ENCODE measurements at places on chromosomes 1 and 21. TPM values are rescaled to one million over a fixed set of nuclear protein-coding genes. Genes with fewer than 3 reads are reported as not detected.

- no peak for DNase-seq
- H3K27me3 ChIP-seq: no peaks in the 10 kb centered on the region
- no peak overlapping the region for H3K4me3 ChIP-seq
- H3K4me1 ChIP-seq: no peaks in the 10 kb centered on the region
- no peaks in the 10 kb centered on the region for H3K36me3 ChIP-seq
- peak overlapping the region; percentile 64 for H3K27ac ChIP-seq
Observed at GRCh38 chr1:64421377-64421776, 48.6 kb upstream of the CACHD1 start.

MPZ gene
- 0.37 TPM for total RNA-seq

DNA sequence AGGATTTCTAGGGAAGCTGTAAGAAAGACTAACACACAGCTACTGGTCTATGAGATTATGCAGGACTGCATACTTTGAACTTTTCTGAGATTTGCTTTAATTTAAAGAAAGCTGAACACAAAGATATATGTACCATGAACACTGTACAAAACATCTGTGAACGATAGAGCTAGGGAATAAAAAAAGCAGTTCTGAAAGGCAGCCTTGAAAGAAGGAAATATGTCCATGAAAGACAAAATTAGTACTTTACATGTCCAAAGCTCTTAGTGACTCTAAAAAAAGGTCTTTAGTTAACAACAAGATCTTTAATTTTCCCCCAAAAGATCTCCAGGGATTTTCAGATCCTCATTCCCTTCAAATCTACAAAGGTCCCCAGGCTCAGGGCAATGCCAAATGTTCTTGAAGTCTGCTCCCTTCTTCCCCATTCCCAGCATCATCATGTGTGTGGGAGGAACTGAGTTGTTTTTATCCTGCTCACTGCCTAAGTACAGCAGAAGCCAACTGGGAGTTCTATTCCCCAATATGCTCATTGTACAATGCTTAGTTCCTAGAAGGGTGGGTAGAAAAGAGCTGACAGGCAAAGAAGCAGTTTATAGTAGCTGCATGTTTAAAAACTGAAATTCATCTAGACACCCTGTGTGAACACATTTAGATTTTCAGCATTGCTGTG, 60.1 kb upstream of the PTCH2 start:
- H3K4me1 ChIP-seq: no peaks in the 10 kb centered on the region
- no peak overlapping the region for H3K27ac ChIP-seq
- H3K36me3 ChIP-seq: peaks cover 2% of the 10 kb centered on the region
- DNase-seq: no peak

SELP gene
- total RNA-seq: 2.7 TPM

SPRR5 gene
- not detected for total RNA-seq

DNA sequence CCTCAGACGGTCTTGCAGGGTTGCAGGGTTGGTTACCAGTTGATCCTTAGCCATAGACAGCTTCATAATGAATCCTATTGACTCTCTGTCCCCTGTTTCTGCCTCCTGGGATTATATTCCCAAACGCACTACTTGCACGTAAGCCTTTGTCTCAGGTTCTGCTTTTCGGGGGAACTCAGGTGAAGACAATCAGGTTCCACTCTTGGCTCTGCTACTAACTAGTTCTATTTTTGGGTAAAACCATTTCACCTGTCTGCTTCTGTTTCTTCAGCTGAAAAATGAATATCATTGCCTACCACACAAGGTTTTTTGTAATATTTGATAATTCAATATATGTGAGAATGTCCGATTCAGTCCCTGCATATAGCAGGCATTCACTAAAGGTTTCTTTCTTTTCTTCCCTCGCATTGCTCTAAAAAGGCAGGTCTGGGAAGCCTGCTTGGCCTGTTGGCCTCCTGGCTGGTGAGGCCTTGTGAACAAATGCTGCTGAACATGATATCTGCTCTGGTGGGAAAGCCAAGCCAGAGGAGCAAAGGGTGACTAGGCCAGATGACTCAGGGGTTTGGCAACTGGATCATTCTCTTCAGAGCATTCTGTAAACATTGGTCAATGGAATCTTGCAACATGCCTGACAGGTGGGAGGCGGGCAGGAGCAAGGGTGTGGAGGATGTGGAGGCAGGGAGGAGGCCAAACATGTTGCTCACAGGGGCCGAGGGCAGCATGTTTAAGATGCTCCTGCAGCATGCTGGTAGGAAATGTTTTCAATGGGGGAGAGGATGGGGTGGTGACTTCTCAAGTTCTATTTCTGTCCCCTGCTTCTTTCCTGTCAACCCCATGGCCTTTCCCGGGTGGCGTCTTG, 23.8 kb downstream of the IER5 start:
- peak; percentile 53 for DNase-seq
- H3K27me3 ChIP-seq: no peaks in the 10 kb centered on the region
- no peak overlapping the region for H3K4me3 ChIP-seq
- H3K36me3 ChIP-seq: no peaks in the 10 kb centered on the region
- H3K4me1 ChIP-seq: peaks cover 30% of the 10 kb centered on the region

- no peak overlapping the region for H3K27ac ChIP-seq
- H3K36me3 ChIP-seq: no peaks in the 10 kb centered on the region
- peak; percentile 52 for DNase-seq
- no peaks in the 10 kb centered on the region for H3K27me3 ChIP-seq
- peaks cover 9% of the 10 kb centered on the region for H3K4me1 ChIP-seq
Observed at GRCh38 chr1:101288491-101288944, 51.7 kb downstream of the S1PR1 start.

DNA sequence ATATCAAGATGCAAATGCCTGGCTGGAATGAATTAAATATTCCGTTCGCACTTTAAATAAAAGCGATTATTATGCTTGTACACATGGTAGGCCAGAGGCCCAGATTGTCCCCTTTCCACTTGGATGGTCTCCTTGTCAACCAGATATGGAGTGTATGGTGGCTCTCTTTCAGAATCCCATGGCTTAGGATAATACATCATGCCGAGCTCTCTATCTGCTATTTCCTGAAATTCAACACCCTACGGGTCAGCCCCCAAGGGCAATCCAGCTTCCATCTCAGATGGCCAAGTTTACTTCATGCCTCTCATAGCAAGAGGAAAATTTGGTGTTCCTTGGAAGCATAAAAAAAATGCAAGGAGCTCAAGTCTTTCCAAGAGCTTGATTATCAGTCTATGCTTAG, 25.4 kb upstream of the FMO1 start:
- H3K27ac ChIP-seq: no peak overlapping the region
- H3K36me3 ChIP-seq: no peaks in the 10 kb centered on the region
- no peaks in the 10 kb centered on the region for H3K4me1 ChIP-seq
- no peak for DNase-seq
- no peaks in the 10 kb centered on the region for H3K27me3 ChIP-seq
- H3K4me3 ChIP-seq: no peak overlapping the region

- H3K27me3 ChIP-seq: no peaks in the 10 kb centered on the region
- DNase-seq: no peak
- H3K4me1 ChIP-seq: peaks cover 23% of the 10 kb centered on the region
- no peak overlapping the region for H3K4me3 ChIP-seq
Observed at GRCh38 chr1:40532844-40533424, 1.5 kb downstream of the ZNF684 start.

GRCh38 chr1:200028586-200029034, 1.1 kb downstream of the NR5A2 start:
- H3K4me1 ChIP-seq: peaks cover 9% of the 10 kb centered on the region
- no peaks in the 10 kb centered on the region for H3K36me3 ChIP-seq
- no peak for DNase-seq
- H3K27me3 ChIP-seq: no peaks in the 10 kb centered on the region
- H3K27ac ChIP-seq: peak overlapping the region; percentile 93
- H3K4me3 ChIP-seq: peak overlapping the region; percentile 97

DNA sequence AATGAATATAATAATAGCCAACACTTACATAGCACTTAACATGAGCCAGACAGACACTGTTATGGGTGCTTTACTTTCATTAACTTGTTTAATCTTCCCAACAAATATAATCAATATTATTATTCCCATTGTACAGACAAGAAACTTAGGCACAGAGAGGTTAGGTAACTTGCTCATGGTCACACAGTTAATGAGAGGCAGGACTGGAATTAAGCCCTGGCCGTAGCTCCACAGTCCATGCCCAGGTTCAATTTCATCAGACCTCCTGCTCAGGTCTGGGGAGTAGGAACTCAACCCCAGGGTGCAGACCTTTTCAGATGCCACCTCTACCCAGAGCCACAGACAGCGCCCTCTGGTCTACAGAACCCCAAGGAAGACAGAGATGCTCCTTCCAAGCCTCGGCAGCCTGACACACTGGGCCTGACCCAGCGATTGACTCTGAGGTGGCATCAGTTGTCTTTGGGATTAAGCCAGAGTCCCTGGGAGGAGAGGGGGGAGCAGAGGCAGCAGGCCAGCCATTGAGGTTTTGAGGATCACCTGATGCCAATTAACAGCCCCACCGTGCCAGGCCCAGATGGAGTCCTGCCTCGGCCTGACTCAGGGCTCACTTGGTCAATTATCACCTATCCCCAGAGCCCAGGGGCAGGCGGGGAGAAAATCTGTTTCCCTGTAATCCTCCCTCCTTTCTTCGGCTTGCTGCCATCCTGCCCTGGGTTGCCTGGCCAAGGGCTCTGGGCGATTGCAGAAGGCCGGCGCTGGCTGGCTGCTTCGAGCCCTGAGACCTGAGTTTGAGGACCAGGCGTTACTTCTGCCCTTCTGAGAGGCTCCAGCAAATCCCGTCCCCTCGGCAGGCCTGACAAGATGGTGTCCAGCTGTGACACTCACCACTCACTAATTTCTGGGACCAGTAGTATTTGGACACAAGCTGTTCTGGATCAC, 116.7 kb downstream of the LACTBL1 start:
- no peaks in the 10 kb centered on the region for H3K36me3 ChIP-seq
- no peak overlapping the region for H3K27ac ChIP-seq
- H3K4me3 ChIP-seq: no peak overlapping the region
- DNase-seq: no peak
- H3K27me3 ChIP-seq: no peaks in the 10 kb centered on the region

Data from liver (tissue), 10 donors.